ENCODE measurements at places on chromosomes 3 and 15.

DNA sequence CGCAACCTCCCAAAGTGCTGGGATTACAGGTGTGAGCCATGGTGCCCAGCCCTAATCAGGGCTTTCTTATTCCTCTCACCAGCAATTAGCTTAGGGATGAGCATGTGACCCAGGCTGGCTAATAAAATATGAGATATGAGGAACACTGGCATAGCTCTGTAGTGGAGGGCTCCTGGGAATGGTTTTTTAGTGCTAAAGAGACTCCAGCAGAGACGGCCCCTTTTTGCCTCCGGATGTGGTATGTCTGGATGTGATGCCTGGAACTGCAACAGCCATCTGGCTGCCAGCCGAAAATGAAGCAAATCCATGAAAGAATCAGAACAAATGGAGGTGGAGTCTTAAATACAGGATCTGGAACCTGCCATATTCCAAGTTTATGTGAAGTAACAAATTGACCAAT, 69.1 kb upstream of the MAGI1 start:
- DNase-seq: no peak

DNA sequence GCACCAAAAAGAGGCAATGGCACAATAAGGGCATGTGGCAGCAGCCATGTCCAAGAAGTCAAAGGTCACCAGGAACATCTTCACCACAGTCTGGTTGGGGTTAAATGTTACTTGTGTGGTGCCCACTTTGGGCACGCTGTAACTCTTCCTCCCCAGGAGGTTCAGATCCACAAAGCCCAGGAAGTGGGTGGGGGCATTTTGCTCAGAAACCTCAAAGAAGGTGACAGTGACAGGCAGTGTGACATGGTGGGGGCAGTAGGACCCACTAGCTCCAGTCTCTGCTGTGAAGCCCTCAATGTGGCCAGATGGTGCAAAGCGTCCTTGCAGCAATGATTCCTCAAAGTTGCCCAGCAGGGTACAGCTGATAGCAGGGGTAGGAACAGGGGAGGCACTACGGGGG, 5.8 kb downstream of the ZNF80 start:
- no peak for DNase-seq

GRCh38 chr3:19960696-19961095, 13.8 kb downstream of the RAB5A start:
- DNase-seq: no peak

DNA sequence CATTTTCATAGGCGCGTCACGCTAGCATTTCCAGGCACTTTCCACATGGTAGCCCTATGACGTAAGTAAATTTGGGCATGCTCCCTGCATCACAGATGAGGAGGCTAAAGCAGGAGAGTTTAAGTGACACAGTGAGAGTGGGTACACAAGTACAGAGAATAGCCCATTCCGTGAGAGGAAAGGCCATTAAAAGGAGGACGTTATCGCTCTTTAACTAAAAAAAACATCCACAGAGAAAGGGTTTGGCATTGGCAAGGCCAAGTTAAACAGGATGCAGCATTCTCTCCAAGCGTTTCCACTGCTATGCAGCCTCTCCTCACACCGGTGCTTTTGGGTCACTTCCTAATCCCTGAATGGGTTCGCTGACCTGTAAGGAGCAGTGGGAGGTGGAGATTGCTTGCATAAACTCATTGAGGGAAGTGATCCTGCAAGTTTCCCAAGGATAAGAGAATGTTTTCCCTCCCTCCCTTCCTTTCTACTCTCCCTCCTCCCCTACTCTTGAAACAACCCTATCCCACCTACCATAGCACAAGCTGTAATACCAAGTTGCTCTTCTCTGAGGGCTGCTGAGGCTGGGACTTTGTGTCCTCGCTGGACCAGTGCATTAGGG, 147.7 kb downstream of the VGLL4 start:
- no peak for DNase-seq

GRCh38 chr3:15665510-15666150, 64.1 kb downstream of the BTD start:
- no peak for DNase-seq

DNA sequence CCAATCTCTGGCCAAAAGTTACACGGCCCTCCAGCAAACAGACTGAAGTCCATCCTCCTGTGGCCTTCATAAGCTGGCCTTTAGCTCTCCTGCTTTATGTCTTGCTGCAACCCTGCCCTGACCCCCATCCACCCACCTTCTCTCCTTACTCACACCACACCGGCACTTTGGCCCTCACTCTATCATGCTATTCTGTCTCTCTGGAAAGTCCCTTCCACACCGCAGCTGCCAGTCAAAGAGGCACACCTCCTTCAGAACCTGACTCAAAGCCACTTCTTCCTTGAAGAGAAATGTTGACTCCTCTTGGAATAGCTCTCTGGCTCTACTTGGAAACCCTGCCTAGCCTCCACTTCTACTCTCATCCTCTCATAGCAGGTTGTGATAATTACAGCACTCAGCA, 4.5 kb downstream of the GPR156 start:
- no peak for DNase-seq
